ENCODE measurements at places on chromosomes 16 and 17.

DNA sequence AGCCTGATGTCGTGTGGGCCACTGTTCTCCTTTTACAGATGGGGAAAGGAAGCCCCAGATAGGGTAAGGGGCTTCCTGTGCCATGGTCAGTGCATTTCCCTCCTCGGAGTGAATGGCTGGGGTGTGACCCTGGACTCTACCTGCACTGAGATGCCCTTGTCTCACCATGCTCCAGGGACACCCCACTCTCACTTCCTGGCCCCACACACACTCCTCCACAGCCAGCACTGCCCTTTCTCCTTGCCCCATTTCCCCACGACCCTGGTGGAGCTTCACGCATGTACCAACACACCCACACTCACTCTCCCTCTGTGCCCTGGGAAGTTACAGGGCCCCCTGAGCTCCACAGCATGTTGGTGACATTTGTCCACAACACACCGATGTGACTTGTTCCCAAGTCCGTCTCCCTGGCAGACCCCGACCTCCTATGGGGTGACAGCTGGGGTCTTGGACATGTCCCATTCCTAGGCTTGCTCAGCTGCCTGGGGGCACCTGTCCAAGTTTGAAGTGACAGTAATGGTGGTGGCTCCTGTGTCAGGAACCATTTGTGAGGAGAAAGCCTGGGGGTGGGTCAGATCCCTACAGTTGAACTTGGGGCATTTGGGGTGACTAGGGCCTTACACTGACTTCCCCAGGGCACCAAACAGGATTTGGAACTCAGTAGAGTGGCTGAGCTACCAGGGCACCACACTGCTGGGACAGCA lies 47.4 kb downstream of the PECAM1 start:
- DNase-seq, result no peak

DNA sequence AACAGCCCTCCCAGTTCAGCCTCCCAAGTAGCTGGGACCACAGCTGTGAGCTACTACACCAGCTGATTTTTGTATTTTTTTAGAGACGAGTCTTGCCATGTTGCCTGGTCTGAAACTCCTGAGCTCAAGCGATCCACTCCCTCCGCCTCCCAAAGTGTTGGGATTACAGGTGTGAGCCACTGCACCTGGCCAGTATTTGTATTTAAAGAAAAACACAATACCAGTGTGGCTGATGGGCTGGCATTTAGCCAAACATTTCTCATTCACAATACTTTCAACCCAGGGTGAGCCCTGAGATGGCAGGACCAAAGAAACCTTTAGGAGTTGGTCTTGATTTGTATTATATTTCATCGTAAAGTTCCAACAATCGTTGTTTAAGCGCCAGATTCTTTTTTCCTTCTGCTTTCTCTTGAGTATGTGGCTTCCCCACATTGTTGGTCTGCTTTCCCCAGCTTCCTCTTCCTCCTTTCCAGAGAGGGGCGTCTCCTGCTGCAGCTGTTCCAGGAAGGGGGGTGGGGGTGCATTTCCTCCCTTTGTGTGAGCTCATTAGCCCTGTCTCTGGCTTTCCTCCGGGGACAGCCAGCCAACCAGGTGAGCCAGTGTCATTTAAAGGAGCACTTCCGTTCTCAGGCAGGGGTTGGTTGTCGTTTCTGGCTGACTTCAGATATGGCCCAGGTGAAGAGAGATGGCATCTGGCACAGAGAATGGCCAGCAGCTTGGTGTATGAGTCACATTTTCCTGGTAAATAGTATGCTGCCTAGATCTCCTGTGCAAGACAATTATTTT lies 79.9 kb downstream of the GPRC5B start:
- no peak for DNase-seq

GRCh38 chr17:57385975-57386374 lies 129.7 kb downstream of the MSI2 start:
- DNase-seq, result no peak

- no peak for DNase-seq
Measured at GRCh38 chr16:77912617-77913016, 109.7 kb upstream of the CLEC3A start.

- DNase-seq, result no peak
Measured at GRCh38 chr16:52251495-52251894, 295.4 kb downstream of the TOX3 start.

DNA sequence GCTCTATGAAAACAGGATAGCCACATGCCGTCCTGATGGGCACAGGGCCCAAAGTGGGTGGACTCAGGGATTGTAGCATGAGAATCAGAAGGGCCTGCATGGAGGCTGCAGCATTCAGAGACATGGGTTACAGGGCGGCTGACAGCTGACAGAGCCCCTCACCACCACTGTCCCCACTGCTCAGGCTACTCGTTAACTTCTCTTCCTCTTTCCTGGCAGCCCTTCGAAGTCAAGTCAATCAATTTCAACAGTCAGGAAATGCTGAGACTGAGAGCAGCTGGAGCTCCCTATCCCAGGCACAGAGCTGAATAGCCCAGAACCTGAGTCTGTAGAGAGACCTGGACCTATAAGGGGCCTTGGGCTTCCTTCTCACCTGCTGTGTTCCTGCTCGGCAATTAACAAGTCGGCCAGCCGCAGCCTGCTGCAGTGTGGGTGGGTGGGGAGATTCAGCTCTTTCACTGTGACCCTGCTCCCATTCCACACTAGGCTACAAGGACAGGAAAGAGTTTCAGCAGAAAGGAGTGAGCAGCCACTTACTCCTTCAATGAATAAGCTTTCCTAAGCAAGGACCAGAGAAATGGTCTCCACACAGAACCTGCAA lies 76.9 kb downstream of the TEX14 start:
- no peak for DNase-seq
